GM13977 (cell line): ENCODE measurements at places on chromosomes 7 and 10.

GRCh38 chr7:19248681-19249080 is 103.5 kb upstream of the FERD3L start:
- no peak for DNase-seq

- DNase-seq = no peak
These were observed 338 bp downstream of the SDK1 start for GRCh38 chr7:3301449-3301731.

DNA sequence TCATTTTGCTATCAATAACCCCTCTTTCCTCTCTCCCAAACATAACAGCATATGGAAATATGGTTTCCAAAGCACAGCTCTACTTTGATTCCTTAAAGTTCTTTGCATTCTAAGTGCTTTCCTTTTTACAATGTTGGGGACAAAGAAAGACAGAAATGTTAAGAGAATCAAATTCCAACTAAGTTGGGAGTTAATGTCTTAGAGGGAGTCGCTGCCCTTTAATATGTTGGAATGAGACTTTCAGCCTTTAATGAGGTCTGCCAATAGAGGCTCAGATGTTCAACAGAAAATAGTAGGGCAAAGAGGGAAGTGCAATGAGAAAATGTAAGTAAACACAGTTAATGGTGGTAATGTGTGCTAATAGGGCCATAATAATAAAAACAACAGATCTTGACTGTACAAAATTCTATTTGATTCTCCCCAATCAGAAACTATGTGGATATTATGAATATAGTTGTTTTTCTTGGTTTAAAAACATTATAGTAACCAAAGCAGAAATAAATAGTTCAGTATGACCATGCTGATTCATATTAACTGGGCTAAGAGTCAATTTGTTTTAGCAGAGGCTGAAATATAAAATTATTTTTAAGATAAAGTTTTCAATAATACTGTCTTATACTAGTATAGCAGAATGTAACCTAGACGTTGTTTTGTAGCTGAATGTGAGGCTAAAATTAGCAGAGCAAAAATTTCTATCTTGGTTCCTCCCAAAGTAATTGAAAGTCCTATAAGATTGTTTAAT is 10.3 kb downstream of the HYCC1 start:
- no peak for DNase-seq

DNA sequence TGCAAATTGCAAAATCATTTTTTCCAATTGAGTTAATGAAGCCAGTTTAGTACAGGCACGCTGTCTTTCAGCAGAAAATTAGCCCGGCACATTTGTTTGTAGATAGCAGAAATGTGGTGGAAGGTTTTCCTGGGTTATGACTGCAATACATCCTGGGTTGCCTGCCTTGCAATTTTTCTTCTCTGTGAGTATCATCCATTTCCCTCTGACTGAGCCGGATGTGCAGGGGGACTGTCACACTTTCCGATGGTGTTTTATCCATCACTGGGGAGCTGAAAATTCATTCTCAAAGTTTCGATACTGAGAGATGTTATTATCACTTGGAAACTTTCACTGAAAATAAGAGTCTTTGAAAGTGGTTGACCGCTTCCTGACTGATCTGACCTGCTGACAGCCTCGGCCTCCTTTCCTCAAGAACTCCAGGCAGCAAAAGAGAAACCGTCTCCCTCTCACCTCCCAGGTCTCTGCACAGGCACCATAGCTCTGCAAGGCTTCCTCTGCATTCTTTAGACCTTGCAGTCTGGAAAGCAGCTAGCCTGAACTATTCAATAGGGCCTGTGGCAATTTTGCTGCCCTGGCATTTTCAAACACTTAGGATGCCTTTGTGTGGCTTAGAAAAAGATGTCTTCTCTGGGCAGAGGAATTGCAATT is 320.8 kb upstream of the NRP1 start:
- DNase-seq = no peak

GRCh38 chr7:135512135-135512887 is 2.4 kb upstream of the CNOT4 start:
- DNase-seq = peak; percentile 68

GRCh38 chr7:27709137-27710075 is 30.6 kb upstream of the TAX1BP1 start:
- DNase-seq = no peak

GRCh38 chr7:65230231-65230630 is 143.4 kb upstream of the ZNF92 start:
- DNase-seq = no peak

- DNase-seq = no peak
These were observed 5.7 kb downstream of the SEMA3A start for GRCh38 chr7:84188786-84189405.

DNA sequence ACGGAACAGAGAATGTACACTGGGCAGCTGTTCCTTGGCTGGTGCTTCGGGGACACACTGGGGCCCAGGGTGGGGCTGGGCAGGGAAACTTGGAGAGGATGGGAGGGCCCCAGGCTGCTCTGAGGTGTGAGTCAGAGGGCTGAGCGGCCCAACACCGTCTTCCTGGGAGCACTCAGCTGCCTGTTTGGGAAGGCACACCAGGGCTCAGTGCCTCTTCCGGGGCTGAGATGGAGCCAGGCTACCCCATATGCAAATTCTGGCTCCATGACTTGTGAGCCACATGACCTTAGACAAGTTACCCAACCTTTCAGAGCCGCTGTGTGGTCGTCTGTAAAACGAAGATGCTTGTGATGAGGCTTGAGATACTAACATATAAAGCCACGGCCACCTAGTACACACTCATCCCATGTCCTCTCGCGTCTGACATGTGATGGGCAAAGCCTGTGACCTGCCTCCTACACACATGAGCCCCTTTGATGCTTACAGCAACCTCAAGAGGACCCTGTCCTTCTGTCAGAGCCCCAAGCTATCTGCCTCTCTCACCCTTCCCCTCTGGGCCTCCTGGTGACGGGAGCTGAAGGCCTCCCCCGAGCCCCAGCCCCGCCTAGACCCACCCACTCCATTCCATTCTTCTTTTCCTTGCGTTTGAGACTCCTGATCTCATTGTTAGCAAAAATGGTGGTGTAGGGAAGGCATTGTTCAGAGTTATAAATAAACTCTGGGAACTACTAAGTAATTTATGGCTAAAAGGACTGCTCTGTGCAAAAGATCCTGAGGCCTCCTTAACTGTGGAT is 26.1 kb downstream of the KLRG2 start:
- no peak for DNase-seq

- DNase-seq = no peak
These were observed 217.0 kb upstream of the ADARB2 start for GRCh38 chr10:1954300-1954699.

DNA sequence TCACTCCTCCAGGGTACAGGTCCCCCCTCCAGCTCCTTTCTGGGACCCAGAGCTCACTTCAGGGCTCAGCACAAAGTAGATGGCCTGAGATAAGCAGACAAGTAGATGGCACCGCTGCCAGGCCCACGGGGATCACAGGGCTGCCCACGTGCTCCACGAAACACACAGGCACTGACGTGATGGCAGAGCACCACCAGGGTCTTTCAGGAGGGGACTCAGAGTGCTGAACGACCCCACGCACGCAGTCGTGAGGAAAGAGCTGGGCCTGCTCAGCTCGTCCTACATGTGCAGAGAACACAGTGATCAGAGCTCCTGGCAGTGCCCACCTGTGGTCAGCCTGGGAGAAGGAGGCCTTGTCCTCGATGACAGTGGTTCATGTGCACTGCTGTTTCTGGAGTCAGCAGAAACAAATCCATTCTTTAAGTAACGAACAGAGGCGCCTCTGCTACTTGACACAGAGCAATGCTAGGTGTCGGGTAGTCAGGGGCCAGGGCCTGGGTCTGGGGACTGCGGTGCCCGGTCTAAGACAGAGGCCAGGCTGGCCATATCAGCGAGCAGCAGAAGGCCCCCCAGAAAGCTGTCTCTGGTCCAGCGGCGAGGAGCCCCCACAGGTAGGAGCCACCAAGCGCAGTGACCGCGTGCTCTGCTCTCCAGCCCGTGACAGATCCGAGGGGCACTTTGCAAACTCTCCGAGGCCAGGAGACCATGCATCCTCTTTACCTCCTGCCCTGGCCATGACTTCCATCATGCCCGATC is 129.8 kb upstream of the FAM20C start:
- no peak for DNase-seq

- DNase-seq = peak; percentile 72
These were observed 42.2 kb upstream of the SRGN start for GRCh38 chr10:69045441-69046300.

GRCh38 chr7:50153148-50153547 is 60.1 kb upstream of the ZPBP start:
- DNase-seq = no peak

GRCh38 chr7:131786204-131786603 is 229.8 kb upstream of the PODXL start:
- no peak for DNase-seq

DNA sequence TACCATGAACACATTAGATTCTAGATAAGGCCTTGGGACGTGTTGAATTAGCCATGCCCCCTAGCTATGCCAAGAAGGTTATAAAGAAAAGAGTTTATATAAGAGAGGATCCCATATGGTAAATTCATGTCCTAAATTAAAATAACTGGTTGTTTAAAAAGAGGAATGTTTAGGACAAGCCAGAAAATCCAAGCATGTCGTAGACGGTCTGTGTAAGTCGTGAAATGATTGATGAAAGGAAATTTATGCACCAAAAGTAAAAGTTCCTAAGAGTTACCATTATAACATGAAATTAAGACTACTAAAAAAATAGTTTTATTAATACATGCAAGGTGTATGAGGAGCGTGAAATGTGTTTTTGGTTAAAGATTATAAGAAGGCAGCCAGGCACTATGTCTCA is 624.9 kb downstream of the ARL4A start:
- no peak for DNase-seq

GRCh38 chr7:28330384-28331070 is 81.8 kb upstream of the CREB5 start:
- no peak for DNase-seq

DNA sequence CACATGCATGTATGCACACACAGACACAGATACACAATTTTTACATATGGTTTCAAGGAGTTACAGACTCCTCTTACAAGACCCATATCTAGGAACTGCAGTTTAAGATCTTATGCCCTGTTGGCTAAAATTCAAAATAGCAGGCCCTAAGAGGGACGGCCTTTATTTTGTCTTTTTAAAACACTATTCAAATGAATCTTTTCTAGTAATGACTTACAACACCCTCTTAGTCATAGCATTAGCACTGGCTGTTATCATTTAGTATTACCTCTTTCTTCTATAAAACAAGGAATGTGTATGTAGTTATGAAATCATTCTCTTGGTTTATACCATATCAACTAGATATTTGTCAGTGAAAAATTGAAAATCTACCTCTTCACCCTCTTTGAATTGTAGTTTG is 15.3 kb downstream of the PAPSS2 start:
- DNase-seq = no peak
